ENCODE measurements at places on chromosomes 12 and 14.

DNA sequence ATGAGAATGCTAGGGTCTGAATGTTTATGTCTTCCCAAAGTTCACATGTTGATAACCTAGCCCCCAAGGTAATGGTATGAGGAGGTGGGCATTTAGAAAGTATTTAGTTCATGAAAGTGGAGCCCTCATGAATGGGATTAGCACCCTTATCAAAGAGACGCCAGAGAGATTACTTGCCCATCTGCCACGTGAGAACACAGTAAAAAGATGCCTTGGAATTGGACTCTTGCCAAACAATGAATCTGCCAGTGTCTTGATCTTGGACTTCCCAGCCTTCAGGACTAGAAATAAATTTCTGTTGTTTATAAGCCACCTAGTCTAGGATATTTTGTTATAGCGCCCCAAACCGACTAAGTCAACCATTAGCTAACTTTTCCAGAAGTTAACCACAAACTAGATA is 92.0 kb upstream of the SLC38A4 start:
- DNase-seq, result no peak

GRCh38 chr14:66254038-66254437 is 232.1 kb upstream of the CCDC196 start:
- DNase-seq, result no peak

DNA sequence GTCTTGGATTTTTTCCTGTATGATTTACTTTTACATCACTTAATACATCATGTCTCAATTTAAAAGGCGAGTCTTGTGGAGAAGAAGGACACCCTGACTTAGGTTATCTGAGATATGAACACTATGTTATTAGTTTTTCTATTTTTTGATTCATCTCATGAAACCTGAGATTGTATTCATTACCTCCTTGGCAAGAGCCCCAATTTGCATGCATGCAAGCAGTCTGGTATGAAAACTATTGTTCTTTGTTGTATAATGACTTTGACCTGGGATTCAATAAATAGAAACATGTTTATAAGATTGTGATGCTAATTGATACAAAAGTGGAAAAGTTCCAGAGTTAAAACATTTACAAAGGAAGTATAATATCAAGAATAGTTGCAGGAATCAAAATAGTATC is 576.1 kb downstream of the NOVA1 start:
- no peak for DNase-seq

DNA sequence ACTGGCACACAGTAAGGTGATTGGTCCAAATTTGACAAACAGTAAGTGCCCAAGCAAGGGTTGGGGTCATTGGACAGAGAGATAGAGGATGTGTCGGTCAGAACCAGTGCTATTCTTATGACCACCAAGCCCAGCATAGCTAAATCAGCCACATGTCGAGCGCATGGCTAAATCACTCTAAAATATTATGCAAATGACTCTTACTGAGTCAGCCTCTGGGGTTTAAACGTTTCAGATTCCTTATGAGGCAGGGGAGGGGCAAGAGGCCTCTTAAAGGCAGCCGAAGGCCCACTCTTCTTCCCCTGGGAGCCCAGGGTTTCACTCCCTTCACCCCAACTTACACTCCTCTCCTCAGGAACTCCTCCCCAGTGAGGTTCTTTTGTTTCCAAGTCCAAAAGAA is 603 bp upstream of the ENDOU start:
- no peak for DNase-seq

GRCh38 chr14:96748362-96748761 is 48.8 kb upstream of the VRK1 start:
- no peak for DNase-seq

DNA sequence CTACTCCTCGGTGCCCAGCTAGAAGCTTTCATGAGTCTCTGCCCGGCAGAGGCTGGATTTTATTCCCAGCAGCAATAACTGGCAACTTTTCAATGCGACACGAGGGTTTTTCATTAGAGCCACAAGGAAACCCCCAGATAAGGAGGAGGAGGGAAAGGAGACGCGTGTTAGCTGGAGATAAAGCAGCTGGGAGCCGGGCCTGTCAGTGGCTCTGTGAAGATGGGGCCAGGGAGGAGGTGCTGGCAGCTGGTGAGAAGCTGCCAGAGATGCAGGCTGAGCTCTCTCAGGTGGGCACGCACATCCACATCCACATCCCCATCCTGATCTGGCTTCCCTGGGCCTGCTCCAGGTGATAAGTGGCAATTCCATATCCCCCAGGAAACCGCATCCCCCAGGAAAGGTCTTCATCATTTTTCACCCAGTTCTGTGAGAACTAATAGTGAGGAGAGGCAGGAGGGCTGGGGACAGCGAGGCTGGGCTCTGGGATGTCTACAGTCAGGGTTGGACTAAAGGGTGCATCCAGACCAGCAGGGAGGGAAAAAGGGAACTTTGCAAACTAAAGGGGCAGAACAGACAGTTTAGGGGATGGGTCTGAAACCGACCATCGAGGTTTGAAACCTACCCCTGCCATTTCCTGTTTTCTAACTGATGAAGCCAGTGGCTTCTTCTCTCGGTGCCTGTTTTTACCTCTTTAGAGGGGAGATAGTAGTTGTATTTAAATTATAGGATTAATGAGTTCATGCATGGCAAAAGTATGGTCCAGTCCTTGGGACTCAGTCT is 413.2 kb downstream of the DPF3 start:
- DNase-seq, result no peak

- DNase-seq, result no peak
These were observed 7.4 kb downstream of the ASCL1 start for GRCh38 chr12:102964872-102965271.

All from activated gamma-delta T cell (primary cell).